ENCODE measurements at places on chromosomes 5 and 9.

DNA sequence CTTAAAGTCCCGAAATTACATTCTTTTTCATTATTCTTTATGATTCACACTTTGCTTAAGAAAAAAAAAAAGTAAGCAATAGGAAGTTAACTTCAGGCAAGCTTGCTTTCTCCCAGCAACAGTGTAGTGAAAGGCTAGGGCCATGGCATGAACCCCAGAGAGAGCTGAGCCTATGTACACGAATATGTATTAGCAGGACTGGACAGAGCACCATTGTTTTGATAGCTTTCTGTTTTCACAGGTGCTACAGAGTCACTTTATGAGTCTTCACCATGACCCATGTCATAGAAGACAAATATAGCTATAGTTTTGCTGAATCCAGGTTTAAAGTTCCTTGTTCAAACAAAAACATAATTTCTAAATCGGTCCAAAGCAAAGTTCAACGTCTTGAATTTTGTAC lies 199.2 kb downstream of the ADAMTSL1 start:
- DNase-seq = no peak

DNA sequence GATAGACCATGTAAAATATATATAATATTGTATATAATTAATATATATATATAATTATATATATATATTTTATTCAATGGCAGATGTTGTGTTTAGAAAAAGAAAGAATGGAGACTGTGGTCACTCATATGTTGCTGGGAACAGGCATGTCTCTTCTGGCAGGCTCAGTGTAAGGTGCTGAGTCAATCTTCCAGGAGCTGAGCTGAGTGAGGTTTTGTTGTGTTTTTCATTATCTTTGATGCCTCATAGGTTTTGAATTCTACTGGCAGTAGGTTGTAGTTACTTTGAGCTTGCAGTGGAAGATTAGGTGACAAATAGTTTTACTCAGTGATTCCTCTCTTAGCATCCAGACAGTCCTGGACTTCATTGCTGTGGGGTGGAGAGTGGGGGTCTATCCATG lies 561.3 kb downstream of the IRX1 start:
- no peak for DNase-seq

DNA sequence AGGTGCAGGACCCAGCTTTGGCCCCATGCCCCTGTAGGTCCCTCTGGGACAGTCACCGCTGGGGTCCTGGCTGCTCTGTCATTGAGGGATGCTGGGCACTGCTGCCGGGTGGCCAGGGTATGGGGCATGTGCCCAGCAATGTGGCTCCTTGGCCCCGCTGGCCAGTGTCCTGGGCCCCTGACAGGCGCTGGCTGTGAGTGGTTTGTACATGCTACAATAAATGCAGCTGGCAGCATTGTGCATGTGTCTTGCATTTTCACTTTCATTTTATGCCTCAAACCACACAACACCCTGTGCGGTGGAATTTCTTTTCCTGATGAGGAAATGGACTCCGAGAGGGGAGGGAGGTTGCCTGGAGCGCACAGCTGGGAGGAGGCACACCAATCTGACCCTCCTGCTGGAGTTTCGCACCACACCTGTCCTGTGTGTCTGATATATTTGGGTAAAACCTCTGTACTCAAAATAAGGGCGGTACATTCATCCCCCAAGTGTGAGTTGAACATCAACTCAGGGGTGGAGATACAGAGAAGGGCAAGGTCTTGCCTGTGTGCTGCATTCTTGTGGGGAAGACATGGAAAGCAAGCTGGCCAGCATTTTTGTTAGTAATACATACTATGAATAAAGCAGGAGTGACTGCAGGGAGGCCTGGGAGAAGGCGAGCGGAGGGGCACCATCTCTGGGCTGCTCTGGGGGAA lies 11.7 kb downstream of the TSPAN17 start:
- DNase-seq = no peak

DNA sequence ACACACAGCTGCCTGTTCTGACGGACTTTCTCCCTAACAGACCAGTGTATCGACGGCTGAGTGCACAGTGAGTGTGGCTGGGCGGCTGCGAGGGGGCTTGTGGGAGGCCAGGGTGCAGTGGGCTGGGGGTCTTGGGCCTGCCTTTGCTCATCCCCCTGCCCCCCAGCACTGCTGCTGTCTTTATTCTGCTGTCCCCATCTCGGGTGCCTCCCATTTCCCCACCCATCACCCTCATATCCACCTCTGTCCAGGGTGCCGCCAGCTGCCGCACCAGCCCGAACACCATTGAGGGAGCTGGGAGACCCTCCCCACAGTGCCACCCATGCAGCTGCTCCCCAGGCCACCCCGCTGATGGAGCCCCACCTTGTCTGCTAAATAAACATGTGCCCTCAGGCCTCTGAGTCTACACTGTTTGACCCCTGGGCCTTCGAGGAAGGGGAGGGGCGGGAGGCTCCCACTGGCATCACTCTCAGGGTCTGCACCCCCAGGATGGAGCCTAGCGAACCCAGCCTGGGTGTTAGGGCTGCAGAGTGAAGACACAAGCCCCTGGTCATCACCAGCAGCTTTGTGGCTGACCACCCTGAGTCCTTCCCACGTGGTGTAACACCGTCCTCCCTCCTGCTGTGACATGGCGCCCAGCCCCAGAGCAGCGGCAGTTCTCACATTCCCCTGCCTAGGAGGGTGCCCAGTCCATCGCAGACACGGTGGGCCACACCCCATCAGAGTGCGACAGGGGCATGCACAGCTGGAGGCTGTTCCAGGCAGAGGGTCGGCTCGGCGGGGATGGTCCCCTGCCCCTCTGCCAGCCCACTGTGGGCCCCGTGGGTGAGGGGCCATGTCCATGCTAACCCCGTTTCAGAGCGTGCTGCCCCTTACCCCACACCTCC lies 4.0 kb downstream of the LCN2 start:
- no peak for DNase-seq

GRCh38 chr5:128572051-128572929 lies 34.2 kb upstream of the FBN2 start:
- DNase-seq = no peak

- no peak for DNase-seq
Measured at GRCh38 chr9:124259158-124259808, 1.5 kb downstream of the NEK6 start.

DNA sequence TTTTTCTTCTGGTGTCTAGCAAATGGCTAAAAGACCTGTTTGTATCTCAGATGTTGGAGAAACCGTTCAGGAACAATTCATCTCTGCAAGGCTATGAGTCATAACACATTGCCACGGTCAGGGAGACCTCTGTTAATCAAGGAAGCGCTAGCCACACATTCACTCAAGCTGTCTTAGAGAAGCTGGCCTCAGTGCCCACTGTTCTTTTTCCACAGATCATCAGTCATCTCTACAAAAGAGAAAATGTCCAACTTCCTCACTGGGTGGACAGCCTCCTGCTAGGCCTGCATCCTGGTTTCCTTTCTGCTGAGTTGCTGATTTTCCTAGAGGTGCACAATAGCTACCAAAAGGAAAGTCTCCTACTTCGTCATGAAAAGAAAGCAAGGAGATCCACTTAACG lies 360.5 kb downstream of the BNC2 start:
- no peak for DNase-seq

DNA sequence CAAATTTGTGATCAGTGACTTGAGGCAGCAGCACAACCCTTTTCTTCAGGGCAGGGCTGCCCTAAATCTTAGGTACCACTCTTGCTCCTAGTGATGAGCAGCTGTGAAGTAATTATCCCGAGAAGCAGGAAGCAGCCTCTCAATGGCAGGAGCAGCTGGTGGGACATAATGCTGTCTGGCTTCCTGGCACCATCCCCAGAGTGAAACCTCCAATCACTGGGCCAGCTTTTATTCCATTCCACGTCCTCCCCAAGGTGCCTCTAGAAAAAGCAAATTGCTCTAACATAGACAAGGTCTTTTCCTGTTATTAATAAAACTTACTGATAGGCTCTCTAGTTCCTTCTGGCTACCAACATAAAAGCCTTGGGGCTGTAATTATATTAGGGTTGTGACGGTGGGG lies 154.0 kb downstream of the FRMD3 start:
- DNase-seq = no peak

- DNase-seq = no peak
Measured at GRCh38 chr9:126953041-126953809, 38.6 kb downstream of the RALGPS1 start.

DNA sequence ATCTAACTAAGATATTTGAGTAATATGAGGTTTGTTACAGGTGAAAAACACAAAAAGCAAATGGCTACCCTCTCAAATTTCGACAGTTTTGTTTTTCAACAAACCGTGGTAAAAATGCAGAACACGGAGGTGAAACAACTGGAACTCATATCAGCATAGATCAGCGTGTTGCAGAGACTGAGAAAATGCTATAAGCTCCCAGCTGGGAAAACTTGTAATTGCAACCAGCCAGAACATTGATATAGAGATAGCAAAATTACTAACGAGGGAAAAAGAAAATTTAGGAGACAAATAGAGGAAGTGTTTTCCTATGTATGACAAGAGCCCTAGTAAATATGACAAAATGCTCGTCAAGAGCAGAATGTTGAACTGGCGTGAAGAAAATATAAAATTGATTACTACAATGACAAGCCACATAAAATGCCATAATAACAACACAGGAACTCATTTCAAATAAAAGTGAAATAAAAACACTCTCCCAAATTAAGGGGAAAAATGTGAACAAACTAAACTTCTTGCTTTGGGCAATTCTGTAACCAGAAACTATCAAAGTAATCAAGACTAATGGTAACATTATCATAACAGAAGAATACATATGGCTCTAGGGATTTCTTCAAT lies 1989.8 kb downstream of the EFNA5 start:
- no peak for DNase-seq

All from stimulated activated CD8-positive, alpha-beta memory T cell treated with anti-CD3 and anti-CD28 coated beads, Interleukin-15, amount 100 ng/mL, for 4 hours (primary cell).